Natural killer cell (primary cell): ENCODE measurements at places on chromosomes 7 and 10.
A peak's percentile ranks its signal among the peaks of the same experiment; 100 is the strongest.

GRCh38 chr10:67050415-67050814 lies 124.6 kb downstream of the LRRTM3 start:
- no peak for DNase-seq

GRCh38 chr10:102227050-102227449 lies 951 bp downstream of the ELOVL3 start:
- DNase-seq, result no peak

- DNase-seq, result peak; percentile 4
These were observed 12.2 kb downstream of the AQP1 start for GRCh38 chr7:30923774-30924413.

- DNase-seq, result no peak
These were observed 427.2 kb upstream of the KLF6 start for GRCh38 chr10:4212111-4212630.

DNA sequence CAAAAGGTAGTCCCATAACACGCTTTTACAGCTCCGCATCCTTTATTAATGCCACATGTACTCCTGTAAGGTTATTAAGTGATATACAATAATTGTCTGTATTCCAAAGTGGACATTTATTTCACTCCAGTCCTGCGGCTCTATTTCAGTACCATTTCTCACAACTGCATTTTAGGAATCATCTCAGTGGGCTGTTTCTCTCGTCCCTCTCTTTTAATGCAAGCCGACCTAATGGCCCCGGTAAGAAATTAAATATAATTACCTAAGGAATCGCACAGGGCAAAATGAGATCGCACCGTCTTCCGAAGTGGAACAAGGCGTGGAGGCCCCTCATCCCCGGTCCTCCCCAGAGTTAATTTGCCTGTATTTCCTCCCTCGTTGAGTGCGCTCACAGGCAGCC lies 216.5 kb downstream of the RAB11FIP2 start:
- DNase-seq, result no peak

- peak; percentile 88 for DNase-seq
These were observed 340.3 kb upstream of the PRKCQ start for GRCh38 chr10:6920072-6921019.

DNA sequence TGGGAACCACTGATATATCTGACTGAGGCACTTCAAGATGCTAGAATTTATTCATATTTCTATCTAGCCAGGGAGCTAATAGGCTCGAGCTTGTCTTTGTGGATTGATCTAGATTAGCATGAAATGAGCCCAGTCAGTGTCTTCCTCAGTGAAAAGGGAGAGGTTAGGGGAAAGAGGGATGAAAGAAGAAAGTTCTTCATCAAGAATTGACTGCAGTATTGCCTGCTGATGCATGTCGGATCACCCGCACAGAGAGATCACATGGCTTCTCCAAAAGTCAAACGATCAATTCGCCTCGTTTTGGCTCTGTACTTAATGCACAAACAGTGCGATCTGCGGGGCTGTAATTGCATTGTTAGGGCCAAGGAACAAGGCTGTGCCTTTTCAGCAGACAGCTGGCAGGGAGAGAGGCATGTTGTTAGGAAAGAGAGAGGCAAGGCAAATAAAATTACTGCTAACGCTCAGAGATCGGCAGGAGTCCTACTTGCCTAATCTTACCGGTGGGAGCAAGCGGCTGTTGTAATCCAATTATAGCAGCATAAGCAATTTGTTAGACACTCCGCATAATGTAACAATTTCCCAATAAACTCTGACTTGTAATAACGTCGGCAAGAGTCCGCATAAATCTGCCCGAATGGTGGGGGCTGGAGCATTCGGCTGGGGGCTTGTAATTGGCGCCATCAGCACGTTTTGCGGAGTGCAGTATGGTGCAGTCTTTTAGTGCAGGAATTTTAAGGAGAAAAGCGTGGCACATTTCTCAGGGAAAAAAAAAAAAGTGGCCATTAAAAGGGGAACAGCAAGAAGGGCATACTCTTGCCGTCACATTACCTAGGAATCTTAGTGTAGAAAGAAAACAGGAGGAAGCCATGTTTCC lies 102.1 kb downstream of the POLL start:
- DNase-seq, result no peak
